ENCODE measurements at places on chromosomes 6 and 20.

- no peak for DNase-seq
These were observed 204.5 kb downstream of the UBE3D start for GRCh38 chr6:82861121-82861520.

- no peak for DNase-seq
These were observed 868 bp downstream of the CYB5R4 start for GRCh38 chr6:83860359-83860755.

DNA sequence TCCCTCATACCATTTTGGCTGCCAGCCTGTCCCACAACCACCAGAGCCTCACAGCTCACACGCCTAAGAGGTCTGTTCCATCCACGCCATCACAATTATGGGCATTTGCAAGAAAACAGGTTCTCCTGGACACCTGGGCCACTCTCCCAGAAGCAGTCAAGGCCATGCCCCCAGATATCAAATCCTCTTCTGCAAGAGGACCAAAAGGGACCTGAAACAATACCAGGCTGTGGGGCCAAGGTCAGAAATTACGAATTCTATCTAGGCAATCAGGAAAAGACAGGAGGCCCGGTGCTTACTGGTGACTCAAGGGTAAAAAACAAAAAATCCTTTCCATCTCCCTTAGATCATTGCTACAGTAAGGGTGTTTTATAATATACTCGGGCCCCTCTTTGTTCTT, 69.8 kb downstream of the ZMYND8 start:
- DNase-seq, result no peak

- no peak for DNase-seq
These were observed 34.2 kb upstream of the KCNK5 start for GRCh38 chr6:39263303-39264037.

DNA sequence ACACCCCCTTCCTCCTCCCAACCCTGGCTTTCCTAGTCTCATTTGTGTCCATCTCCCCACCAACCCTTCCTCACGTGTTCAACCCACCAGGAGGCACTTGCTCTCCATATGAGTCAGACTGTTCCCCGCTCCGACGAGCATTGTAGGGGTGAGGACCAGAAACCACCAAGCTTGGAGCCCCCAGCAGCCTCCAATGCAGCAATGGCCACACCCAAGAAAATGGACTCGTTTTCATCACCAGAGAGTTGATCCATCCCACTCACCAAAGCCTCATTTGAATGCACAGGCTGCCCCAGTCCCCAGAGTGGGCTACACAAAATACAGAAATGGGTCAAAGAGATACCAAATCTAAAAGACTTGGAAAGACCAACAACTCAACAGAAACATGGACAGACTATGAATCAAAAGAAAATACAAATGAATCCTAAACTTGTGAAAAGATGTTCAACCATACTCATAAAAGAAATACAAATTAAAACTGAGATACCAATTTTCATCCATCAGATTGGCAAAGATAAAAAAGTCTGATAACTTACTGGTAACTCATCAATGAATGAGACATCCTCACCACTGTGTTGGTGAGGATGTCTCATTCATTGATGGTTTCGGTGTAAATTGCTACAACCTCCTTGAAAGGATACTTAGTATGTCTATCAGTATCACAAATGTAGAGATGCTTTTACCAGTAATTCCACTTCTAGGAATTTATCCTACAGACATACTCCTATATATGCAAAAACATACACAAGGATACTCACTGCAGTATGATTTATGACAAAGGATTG, 68.1 kb downstream of the TRERF1 start:
- DNase-seq, result no peak

DNA sequence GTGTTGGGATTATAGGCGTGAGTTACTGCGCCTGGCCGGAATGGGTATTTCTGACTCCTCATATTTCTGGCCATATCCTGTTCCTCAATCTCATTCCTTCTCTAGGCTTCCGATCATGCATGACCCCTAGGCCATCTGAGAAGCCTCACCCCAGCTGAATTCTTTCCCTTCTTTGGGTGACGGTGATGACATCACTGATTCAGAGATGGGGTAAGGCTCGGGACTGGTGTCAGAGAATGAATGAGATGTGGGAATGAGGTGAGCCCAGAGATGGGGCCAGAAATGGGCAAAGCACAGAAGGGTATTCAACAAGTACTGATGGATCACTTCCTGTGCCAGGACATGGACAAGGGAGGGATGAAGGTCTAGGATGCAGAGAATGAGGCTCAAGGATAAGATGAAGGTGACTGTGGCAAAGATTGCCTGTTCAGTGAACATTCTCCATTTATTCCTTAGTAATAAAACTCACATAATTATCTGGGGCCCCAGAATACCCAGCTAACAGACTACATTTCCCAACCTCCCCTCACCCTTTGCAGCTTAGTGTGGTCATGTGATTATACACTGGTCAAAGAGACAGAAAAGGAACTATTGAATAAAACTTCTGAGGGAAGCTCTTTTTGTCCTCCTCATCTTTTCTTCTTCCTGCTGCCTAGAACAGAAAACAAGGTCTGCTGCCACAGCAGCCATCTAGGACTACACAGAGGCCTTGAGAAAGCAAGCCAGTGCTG, 39.6 kb downstream of the KIAA0319 start:
- no peak for DNase-seq

DNA sequence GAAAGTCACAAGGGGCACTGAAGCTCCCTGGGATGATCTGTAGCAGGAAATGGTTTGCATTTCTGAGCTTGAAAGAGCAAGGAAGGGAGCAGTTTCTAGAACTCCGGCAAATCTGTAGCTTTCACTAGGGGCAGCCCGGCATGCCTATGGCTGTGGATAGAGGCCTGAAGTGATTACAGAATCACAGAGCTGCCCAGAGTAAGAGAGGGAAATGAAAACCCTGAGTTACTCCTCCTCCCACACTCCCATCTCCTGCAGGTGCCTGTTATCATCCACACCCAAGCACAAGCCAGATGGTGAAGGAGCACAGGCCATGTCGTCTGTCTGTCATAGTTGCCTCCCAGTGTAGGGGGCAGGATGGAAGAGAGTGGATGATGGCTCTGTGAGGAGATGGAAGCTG, 37.1 kb downstream of the HLA-F start:
- no peak for DNase-seq

GRCh38 chr6:16639684-16640480, 121.4 kb downstream of the ATXN1 start:
- no peak for DNase-seq

GRCh38 chr6:117989086-117989485, 82.0 kb downstream of the SLC35F1 start:
- no peak for DNase-seq

GRCh38 chr6:86856937-86857563, 80.3 kb upstream of the HTR1E start:
- peak; percentile 8 for DNase-seq

DNA sequence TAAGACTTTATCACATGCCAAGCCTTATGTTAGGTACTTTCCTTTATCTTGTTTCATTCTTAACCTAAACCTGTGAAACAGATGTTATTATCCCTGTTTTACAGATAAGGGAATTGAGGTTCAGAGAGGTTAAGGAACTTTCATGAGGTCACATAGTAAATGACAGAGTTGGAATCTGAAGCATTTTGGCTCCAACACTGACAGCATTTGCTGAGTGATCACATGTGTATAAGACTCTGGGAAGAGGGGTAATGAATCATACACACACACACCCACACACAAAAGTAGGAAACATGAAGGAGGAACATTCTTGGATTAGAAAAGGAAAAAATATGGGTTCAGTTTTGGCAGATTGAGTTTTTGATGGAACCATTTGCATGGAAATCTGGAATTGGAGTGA, 212.5 kb downstream of the GJA1 start:
- DNase-seq, result no peak

Measured in HuH-7 (cell line).